ENCODE measurements at places on chromosomes 7 and 10. TPM values are rescaled to one million over a fixed set of nuclear protein-coding genes. Genes with fewer than 3 reads are reported as not detected.

GRCh38 chr10:112143420-112143819 is 40.1 kb downstream of the GPAM start:
- DNase-seq: no peak
- H3K27ac ChIP-seq: no peak overlapping the region
- H3K4me1 ChIP-seq: no peaks in the 10 kb centered on the region
- H3K27me3 ChIP-seq: no peaks in the 10 kb centered on the region
- no peaks in the 10 kb centered on the region for H3K36me3 ChIP-seq

- no peaks in the 10 kb centered on the region for H3K4me1 ChIP-seq
Measured at GRCh38 chr10:51344371-51344770, 270.1 kb downstream of the PRKG1 start.

GRCh38 chr10:43665054-43665453 is 16.4 kb upstream of the ZNF32 start:
- H3K4me3 ChIP-seq: no peak overlapping the region
- no peaks in the 10 kb centered on the region for H3K36me3 ChIP-seq
- H3K27ac ChIP-seq: no peak overlapping the region

DNA sequence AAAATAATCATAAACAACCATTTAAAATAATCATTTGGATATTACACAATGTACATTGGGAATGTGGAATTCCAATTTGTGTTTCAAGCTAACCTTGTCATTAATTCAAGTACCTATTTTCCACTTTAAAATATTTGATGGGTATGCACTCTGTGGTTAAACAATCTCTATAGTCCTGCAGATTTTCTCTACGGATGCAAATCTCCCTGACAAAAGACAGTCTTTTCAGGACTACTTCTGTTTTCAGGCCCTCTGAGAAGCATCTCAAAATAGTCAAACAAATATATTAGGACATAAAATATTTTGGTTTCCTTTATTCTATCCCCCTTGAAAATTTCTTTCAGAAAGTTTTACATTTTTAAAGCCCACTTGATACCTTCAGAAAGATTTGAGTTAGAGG is 735.6 kb upstream of the MBL2 start:
- no peaks in the 10 kb centered on the region for H3K4me1 ChIP-seq
- no peaks in the 10 kb centered on the region for H3K36me3 ChIP-seq
- DNase-seq: no peak
- H3K4me3 ChIP-seq: no peak overlapping the region
- H3K27ac ChIP-seq: no peak overlapping the region

GRCh38 chr7:3201937-3202710 is 98.9 kb upstream of the SDK1 start:
- no peaks in the 10 kb centered on the region for H3K4me1 ChIP-seq
- no peak overlapping the region for H3K4me3 ChIP-seq
- H3K36me3 ChIP-seq: no peaks in the 10 kb centered on the region
- H3K27ac ChIP-seq: no peak overlapping the region
- no peak for DNase-seq

- DNase-seq: no peak
- no peak overlapping the region for H3K4me3 ChIP-seq
- H3K4me1 ChIP-seq: peaks cover 30% of the 10 kb centered on the region
- H3K27ac ChIP-seq: no peak overlapping the region
- H3K27me3 ChIP-seq: no peaks in the 10 kb centered on the region
Measured at GRCh38 chr7:130854481-130854880, 120.5 kb upstream of the KLF14 start.

DNA sequence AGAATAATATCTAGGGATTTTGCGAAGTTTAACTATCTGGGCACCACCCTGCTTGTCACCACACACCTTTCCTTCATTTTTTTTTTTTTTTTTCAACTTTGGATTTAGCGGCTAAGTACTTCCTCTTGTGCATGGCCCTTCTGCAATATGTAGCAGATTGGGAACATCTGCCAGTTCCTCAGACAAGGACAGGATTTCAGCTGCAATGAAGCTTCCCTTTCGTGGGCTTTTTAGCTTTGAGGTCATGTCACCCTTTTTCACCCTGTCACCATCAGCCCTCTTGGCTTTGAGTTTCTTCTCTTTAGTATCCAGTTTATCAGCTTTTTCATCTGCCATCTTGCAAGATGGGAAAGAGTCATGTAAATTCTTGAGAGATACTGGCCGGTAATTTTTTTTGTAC is 81.6 kb upstream of the ETV1 start:
- H3K36me3 ChIP-seq: no peaks in the 10 kb centered on the region
- no peaks in the 10 kb centered on the region for H3K27me3 ChIP-seq
- H3K27ac ChIP-seq: no peak overlapping the region
- H3K4me1 ChIP-seq: no peaks in the 10 kb centered on the region

GRCh38 chr7:42831718-42832522 is 80.0 kb downstream of the C7orf25 start:
- no peak overlapping the region for H3K27ac ChIP-seq
- H3K27me3 ChIP-seq: peaks cover 12% of the 10 kb centered on the region
- DNase-seq: no peak
- H3K4me1 ChIP-seq: peaks cover 6% of the 10 kb centered on the region
- H3K36me3 ChIP-seq: no peaks in the 10 kb centered on the region
- peak overlapping the region; percentile 10 for H3K4me3 ChIP-seq

DNA sequence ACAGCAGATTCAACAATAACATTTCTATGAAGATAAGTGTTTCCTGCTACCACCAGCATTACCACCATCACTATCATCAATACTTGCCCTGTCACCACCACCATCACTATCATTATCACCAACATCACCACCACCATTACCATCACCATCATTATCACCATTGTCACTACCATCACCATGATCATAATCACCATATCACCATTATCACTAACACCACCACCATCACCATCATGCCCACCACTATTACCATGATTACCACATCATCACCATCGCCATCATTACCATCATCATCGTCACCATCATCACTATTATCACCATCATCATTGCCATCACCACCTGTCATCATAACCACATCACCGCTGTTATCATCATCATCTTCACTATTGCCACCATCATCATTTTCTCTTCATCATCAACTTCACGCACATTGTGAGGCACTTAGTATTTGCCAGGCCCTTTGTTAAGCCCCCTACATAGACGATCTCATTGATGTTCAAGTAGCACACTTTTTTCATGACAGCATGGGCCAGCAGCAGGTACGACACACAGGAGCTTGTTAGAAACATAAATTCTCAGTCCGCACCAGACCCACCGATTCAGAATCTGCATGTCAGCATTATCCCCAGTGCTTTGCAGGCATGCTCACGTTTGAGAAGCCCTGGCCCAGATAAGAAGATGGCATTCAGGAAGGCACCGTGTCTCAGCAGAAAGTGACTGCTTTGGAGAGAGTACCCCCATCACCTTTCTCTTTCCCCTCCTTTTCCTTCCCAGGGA is 161.1 kb downstream of the ADAM12 start:
- DNase-seq: no peak
- H3K4me3 ChIP-seq: no peak overlapping the region
- H3K27ac ChIP-seq: peak overlapping the region; percentile 73
- H3K27me3 ChIP-seq: no peaks in the 10 kb centered on the region
- H3K36me3 ChIP-seq: peaks cover 7% of the 10 kb centered on the region

DNA sequence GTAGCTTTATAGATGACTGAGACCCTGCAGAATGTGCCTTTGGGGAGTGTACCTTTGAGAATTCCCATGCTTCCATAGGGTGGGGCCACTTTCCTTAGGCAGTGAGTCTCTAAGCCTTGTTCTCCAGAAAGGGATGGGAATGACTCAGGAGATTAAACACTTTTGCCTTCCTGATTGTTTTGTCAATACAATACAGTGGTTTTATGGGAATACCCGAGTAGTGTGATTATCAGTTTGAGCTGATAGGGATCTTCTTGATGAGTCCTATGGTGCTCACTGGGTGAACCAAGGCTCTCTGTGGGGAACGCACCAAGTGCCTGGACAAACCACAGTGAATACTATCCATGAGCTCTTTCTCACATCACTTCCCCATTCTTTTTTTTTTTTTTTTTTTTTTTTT is 6.3 kb downstream of the MYOF start:
- H3K36me3 ChIP-seq: peaks cover 29% of the 10 kb centered on the region
- no peaks in the 10 kb centered on the region for H3K27me3 ChIP-seq
- H3K27ac ChIP-seq: peak overlapping the region; percentile 63
- no peak for DNase-seq
- H3K4me1 ChIP-seq: peaks cover 60% of the 10 kb centered on the region

DNA sequence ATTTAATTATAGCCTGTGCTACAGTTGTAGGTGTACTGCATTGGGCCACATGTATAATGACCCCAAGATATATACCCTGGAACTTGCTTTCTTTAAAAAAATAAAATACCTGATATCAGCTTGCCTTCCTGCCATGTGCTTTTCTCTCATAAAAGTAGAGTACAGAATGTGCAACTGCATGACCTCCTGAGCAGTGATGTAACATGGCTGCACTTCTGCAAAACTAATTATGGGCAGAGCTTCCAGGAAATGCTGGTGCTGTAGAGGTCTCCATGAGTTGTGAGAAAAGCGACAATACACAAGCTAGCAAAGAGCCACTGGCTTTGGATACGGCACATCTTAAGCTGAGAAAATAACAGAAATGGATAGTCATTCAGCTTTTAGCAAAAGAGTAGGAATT is 6.5 kb upstream of the ERLIN1 start:
- peaks cover 52% of the 10 kb centered on the region for H3K36me3 ChIP-seq
- no peak for DNase-seq
- H3K27me3 ChIP-seq: no peaks in the 10 kb centered on the region
- H3K4me1 ChIP-seq: peaks cover 2% of the 10 kb centered on the region

GRCh38 chr7:1601956-1602355 is 32.1 kb upstream of the PSMG3 start:
- H3K27ac ChIP-seq: no peak overlapping the region
- peaks cover 39% of the 10 kb centered on the region for H3K27me3 ChIP-seq
- H3K4me1 ChIP-seq: no peaks in the 10 kb centered on the region
- no peaks in the 10 kb centered on the region for H3K36me3 ChIP-seq
- peak; percentile 67 for DNase-seq

DNA sequence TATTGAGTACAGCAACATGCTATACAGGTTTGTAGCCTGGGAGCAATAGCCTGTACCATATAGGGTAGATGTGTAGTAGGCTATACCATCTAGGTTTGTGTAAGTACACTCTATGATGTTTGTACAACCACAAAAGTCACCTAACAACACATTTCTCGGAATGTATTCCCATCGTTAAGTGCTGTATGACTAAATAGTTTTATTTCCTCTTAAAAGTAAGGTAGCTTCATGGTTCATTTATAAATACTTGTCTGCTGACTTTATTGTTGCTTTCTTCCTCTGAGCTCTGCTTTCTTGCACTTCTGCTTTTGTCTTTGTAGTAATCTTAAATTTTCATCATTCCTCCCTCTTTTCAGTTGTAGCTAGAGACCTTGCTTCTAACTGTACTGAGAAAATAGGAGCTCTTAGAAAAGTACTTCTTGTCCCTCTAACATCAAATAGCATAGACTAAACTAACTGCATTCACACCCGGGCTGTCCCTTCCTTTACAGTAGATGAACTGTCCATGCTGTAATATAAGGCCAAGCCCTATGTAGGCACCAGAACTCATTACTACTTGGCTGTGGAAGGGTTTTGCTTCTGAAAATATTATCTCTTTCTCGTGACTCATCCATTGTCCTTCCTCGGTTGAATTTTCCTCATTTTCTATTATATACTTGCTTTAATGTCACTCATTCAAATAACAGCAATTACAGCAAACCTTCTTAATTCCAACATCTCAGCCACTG is 55.4 kb upstream of the FAM3C start:
- no peak overlapping the region for H3K4me3 ChIP-seq
- H3K4me1 ChIP-seq: peaks cover 10% of the 10 kb centered on the region
- no peaks in the 10 kb centered on the region for H3K27me3 ChIP-seq

DNA sequence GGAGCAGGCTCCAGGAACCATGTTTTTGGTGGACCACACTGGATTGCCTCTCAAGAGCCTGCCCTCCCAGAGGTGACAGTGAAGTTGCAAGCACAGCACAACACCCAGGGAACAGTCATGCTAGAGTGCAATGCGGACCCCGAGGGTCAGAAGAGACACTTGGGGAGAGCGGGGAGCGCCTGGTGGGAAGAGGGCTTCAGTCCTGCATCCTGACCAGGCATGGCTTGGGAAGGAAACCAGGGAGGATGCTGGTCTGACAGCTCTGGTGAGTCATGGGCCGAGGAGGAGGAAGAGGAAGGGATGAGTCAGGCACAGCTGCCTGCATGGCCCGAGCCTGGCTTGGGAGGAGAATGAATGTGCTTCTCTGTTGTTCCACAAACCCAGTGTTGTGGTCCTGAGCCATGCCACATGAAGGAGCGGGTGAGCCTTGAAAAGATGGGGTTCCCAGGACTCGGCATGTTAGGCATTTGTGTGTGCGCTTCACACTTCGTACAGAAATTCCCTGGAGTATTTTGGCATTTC is 29.5 kb upstream of the ANKRD2 start:
- H3K36me3 ChIP-seq: no peaks in the 10 kb centered on the region
- H3K27me3 ChIP-seq: no peaks in the 10 kb centered on the region
- peak overlapping the region; percentile 96 for H3K27ac ChIP-seq
- peak overlapping the region; percentile 33 for H3K4me3 ChIP-seq

DNA sequence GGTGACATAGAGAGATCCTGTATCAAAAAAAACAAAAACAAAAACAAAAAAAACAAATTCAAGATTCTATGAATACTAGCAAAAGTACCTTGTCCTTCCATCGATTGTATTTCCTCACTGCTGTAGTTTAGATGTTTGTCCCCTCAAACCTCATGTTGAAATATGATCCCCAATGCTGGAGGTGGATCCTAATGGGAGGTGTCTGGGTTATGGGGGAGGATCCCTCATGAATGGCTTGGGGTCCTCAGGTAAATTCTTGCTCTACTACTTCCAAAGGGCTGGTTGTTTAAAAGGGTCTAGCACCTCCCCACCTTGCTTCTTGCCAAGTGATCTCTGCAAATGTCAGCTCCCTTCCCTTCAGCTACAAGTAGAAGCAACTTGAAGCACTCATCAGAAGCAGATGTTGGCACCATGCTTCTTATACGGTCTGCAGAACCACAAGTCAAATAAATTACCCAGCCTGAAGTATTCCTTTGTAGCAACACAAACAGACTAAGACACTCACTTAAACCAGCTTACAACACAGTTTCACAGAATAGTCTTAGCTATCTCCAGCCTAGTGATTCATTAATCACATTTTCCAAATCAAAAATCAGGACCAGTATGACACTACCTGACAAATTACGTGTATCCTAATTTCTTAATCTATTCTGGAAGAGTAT is 20.7 kb downstream of the ABI1 start:
- no peak overlapping the region for H3K4me3 ChIP-seq
- no peak for DNase-seq
- no peaks in the 10 kb centered on the region for H3K4me1 ChIP-seq
- no peaks in the 10 kb centered on the region for H3K27me3 ChIP-seq

GRCh38 chr7:33735403-33735802 is 169.9 kb upstream of the BMPER start:
- no peaks in the 10 kb centered on the region for H3K4me1 ChIP-seq
- no peaks in the 10 kb centered on the region for H3K27me3 ChIP-seq
- H3K4me3 ChIP-seq: no peak overlapping the region
- H3K36me3 ChIP-seq: no peaks in the 10 kb centered on the region
- DNase-seq: no peak

GRCh38 chr7:66206119-66206933 is 1.2 kb downstream of the TPST1 start:
- H3K36me3 ChIP-seq: peaks cover 17% of the 10 kb centered on the region
- no peaks in the 10 kb centered on the region for H3K27me3 ChIP-seq
- DNase-seq: peak; percentile 87
- peak overlapping the region; percentile 97 for H3K4me3 ChIP-seq
- peaks cover 24% of the 10 kb centered on the region for H3K4me1 ChIP-seq
- H3K27ac ChIP-seq: peak overlapping the region; percentile 83

GRCh38 chr10:70903262-70903921 is 15.0 kb upstream of the PCBD1 start:
- no peaks in the 10 kb centered on the region for H3K4me1 ChIP-seq
- H3K36me3 ChIP-seq: no peaks in the 10 kb centered on the region
- H3K27ac ChIP-seq: no peak overlapping the region
- H3K27me3 ChIP-seq: peaks cover 18% of the 10 kb centered on the region

HOXA10 gene
- total RNA-seq: 43.1 TPM

PRTFDC1 gene
- total RNA-seq: 5.3 TPM

OR6B1 gene
- not detected for total RNA-seq

PCGF5 gene
- 99.2 TPM for total RNA-seq

ANXA8 gene
- total RNA-seq: 0.72 TPM

LRRC17 gene
- total RNA-seq: 12.3 TPM

ZNF365 gene
- 9.1 TPM for total RNA-seq
